ENCODE measurements at places on chromosomes 11 and 22.

GRCh38 chr11:30471244-30471643 lies 114.9 kb downstream of the MPPED2 start:
- DNase-seq = no peak

- no peak for DNase-seq
Observed at GRCh38 chr11:43578346-43579170, 102.0 kb upstream of the HSD17B12 start.

- DNase-seq = no peak
Observed at GRCh38 chr11:62054081-62054480, 69.7 kb upstream of the INCENP start.

GRCh38 chr11:86418106-86418505 lies 43.4 kb downstream of the CCDC81 start:
- DNase-seq = no peak

GRCh38 chr11:44873537-44873936 lies 77.1 kb downstream of the TP53I11 start:
- DNase-seq = no peak

DNA sequence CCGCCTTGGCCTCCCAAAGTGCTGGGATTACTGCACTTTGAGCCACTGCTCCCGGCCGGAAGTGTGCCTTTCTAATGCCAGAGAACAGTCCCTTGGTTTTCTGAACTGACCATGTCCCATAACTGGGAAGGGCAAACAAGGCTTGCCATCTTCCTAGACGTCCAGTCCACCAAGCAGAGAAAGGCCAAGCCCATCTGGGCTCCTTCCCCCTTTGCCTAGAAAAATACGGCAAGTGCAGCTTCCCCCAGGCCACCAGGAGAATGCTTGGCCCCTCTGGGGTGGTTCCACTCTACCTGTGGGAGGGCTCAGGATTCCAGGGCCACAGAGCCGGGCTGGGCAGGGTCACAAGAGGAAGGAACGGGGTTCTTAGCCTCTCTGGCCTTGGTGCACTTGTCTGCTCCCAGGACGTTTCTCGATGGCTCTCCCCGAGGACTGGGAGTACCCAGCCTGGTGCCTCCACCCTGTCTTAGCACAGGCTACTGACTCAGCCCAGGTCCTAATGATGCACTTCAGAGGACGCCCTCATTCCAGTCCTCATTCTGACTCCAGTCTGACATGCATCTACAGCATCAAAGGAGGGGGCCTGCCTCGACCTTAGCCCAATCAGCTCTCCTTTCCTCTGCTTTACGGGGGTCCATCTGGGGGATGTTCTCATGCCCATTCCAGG lies 1.2 kb downstream of the USP2 start:
- DNase-seq = no peak
